D721Med (cell line): ENCODE measurements at places on chromosomes 12 and 14.

DNA sequence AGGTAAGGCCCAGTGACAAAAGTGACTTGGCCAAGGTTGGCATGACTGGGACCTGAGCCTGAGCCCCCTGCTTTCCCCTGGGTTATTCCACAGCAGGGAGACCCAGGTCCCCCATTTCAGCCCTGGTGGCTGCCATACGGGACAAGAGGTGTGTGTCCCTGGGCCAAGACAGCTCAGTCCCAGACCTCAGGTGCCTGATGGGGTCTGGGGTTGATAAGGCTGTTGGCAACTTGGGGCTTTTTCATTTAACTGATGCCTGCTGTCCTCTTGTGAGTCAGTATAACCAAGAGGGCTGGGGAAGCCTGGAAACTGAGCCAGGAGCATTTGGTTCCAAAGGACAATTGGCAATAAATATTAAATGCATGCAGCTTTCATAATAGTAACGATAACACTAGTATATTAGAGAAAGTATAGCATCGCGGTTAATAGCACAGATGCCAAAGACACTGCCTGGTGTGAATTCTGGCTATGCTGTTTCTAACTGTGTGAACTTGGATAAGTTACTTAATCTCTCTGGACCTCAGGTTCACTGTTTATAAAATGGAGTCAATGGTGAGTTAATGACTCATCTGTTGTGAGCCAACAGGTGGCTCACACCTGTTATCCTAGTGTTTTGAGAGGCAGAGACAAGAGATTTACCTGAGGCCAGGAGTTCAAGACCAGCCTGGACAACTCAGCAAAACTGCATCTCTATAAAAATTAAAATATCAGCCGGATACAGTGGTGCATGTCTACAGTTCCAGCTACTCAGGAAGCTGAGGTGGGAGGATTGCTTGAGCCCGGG lies 898 bp downstream of the SDSL start:
- no peak for DNase-seq

- DNase-seq = no peak
These were observed 233.6 kb upstream of the ARHGAP5 start for GRCh38 chr14:31843361-31844091.

- DNase-seq = no peak
These were observed 207.9 kb downstream of the SLC16A7 start for GRCh38 chr12:59803735-59804134.

- DNase-seq = no peak
These were observed 3.4 kb downstream of the CDK2AP1 start for GRCh38 chr12:123267991-123268843.

DNA sequence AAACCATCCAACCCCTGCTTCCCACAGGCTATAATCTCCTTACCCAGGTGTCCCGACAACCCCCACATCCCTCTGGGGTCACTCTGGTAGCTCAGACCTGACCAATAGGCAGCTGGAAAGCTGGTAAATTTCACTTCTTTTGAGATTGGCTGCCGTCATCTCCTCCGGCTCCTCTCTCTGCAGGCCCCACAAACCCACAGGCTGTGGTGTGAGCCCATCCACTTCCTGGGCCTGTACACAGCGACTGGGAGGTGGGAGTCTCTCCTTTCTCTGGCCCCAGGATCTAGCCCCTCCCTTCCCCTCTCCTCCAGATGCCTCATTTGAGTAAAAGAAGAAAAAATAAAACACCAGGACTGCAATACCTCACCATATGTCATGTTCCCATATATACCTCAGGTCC lies 709 bp downstream of the INHBC start:
- no peak for DNase-seq

- DNase-seq = no peak
These were observed 40.7 kb upstream of the MTERF2 start for GRCh38 chr12:107027636-107028053.

GRCh38 chr12:132133952-132134652 lies 10.0 kb downstream of the DDX51 start:
- no peak for DNase-seq

- no peak for DNase-seq
These were observed 101.9 kb downstream of the RIN3 start for GRCh38 chr14:92615451-92615850.

DNA sequence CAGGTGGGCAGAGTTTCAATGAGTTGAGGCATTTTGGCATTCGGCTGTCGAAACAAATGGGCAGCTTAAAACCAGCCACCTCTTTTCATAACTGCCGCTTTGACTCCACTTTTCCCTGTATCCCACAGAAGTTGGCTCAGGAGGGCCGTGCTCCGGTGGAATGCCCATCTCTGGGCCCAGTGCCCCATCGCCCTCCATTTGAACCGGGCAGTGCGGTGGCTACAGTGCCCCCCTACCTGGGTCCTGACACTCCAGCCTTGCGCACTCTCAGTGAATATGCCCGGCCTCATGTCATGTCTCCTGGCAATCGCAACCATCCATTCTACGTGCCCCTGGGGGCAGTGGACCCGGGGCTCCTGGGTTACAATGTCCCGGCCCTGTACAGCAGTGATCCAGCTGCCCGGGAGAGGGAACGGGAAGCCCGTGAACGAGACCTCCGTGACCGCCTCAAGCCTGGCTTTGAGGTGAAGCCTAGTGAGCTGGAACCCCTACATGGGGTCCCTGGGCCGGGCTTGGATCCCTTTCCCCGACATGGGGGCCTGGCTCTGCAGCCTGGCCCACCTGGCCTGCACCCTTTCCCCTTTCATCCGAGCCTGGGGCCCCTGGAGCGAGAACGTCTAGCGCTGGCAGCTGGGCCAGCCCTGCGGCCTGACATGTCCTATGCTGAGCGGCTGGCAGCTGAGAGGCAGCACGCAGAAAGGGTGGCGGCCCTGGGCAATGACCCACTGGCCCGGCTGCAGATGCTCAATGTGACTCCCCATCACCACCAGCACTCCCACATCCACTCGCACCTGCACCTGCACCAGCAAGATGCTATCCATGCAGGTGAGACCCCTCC lies 5.0 kb upstream of the RNU7-1 start:
- DNase-seq = no peak

- no peak for DNase-seq
These were observed 23.3 kb upstream of the GYS2 start for GRCh38 chr12:21627924-21628323.

- no peak for DNase-seq
These were observed 180.9 kb downstream of the CHST11 start for GRCh38 chr12:104637604-104638003.

- no peak for DNase-seq
These were observed 150.3 kb upstream of the PTPRQ start for GRCh38 chr12:80293759-80294158.

GRCh38 chr14:79136071-79137044 lies 966.2 kb downstream of the NRXN3 start:
- DNase-seq = no peak

- no peak for DNase-seq
These were observed 353.7 kb downstream of the LRIG3 start for GRCh38 chr12:58566599-58566998.

- DNase-seq = no peak
These were observed 16.7 kb downstream of the OSBPL8 start for GRCh38 chr12:76542908-76543307.

- DNase-seq = no peak
These were observed 151.0 kb upstream of the SRRM4 start for GRCh38 chr12:118830296-118830695.

GRCh38 chr12:85874031-85874461 lies at the start of gene NTS:
NTS (plus strand) TSS chr12:85874295; CDS start chr12:85874404, 109 bp downstream.
- no peak for DNase-seq

GRCh38 chr14:51582437-51582836 lies 69.3 kb upstream of the FRMD6 start:
- DNase-seq = no peak

GRCh38 chr12:113948151-113948914 lies 17.8 kb downstream of the RBM19 start:
- no peak for DNase-seq

- DNase-seq = no peak
These were observed 3.6 kb upstream of the VRK1 start for GRCh38 chr14:96793547-96793946.

DNA sequence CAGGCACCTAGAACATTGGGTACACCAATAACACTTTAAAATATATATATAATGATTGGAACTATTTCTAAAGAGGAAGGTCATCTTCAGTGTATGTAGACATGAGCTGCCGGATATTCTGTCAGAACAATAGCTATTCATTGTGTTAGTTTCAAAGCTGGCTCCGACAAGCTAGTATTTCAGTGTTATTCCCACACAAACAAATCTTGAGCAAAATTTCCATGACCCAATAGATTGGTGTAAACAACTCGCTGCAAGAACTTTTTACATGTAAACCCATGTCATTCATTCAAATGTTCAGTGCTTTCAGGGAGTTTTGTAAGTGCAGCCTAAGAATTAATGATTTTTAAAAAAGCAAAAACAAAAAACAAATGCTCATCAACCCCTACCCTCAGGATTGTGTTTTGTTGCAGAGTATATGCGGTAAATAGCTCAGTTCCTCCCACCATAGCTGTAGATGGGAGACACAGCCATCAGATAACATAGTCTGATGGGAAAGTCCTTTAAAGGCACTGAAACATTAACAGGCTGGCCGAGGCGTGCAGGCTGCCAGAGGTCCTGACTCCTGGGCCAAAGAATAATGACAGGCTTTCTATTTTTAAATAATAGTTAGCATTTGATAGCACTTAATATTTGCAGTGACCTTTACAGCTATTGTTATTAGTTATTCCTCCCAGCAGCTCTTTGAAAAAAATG lies 150.3 kb upstream of the ARHGAP5 start:
- DNase-seq = no peak

- no peak for DNase-seq
These were observed 20.8 kb downstream of the STX2 start for GRCh38 chr12:130818272-130818634.

GRCh38 chr12:22325218-22325617 lies 9.3 kb downstream of the ST8SIA1 start:
- no peak for DNase-seq

DNA sequence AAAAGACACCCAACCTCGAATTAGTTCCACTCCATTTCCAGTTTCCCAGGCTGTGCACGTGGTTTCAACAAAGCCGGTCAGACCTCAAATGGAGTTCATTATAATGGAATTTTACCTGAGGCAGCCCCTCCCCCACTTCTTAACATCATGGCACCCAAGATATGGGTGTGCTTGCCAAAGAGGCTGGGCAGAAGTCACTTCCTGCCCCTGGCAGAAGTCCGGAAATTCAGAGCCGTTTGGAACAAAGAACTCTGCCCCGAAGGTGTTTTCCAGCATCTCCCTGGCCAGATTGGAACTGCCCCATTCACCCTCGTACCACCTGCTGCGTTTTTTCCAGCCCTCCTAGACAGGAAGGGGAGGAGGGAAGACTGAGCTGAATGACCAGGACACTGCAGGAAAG lies 8.2 kb downstream of the VDR start:
- DNase-seq = no peak

- DNase-seq = no peak
These were observed 14.2 kb downstream of the ZNF641 start for GRCh38 chr12:48336564-48336963.

DNA sequence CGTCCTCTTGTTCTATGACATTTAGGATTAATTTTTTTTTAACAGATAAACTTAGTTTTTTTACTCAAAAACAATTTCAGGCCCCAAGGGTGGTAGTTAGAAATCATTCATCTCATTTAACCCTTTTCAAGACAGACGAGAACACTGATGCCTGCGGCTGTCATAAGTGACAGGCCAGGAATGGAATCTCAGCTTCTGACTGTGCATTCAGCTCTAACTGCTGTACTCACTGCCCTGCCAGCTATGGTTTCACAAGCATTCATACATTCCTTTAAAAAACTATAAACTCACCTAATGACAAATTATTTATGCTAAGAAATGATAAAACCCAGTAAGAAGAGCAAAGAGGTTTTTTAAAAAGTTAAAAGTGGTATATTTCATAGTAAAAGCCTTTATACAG lies 8.8 kb downstream of the DENND5B start:
- DNase-seq = no peak

DNA sequence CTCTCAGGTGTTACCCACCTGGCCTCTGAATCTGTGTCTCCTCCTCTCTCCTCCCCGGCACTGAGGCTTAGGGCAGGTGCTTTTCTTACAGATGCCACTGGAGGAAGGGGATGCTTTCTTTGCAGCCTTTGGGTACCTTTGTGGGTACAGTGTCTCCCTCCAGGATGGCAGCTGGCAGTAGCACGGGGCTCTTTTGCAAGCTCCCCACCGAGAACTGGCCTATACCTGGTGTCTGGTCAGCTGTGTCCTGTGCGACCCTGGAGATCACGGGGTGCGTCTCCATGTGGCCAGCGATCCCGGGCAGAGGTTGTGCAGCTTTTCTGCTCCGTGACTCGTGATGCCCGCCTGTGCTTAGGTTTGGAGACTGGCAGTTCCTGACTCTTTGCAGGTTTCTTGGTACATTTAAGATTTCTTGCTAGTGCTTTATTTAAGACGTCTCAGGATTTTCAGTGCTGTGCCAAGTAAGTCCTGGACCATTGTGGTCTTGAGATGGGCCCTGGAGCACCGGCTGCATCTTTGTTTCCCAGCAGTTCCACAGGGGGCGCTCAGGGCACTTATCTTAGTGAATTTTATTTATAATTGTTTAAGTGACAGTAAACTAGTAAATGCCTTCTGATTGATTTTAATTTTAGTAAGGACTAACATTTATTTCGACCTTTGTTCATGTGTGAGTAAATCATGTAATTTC lies 68.9 kb downstream of the DDX51 start:
- DNase-seq = no peak

- no peak for DNase-seq
These were observed 151.8 kb downstream of the KIF26A start for GRCh38 chr14:104290058-104290667.

DNA sequence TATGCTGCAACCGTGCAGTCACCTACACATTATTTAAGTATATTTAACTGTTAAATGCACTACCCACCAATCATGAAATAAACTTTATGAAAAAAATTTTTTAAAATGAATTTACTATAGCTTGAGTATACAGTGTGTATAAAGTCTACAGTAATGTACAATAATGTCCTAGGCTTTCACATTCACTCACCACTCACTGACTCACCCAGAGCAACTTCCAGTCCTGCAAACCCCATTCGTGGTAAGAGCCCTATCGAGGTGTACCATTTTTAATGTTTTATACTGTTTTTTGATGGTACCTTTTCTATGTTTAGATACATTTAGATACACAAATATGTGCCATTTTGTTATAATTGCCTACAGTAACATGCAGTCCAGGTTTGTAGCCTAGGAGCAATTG lies 48.1 kb downstream of the KLRG1 start:
- no peak for DNase-seq

DNA sequence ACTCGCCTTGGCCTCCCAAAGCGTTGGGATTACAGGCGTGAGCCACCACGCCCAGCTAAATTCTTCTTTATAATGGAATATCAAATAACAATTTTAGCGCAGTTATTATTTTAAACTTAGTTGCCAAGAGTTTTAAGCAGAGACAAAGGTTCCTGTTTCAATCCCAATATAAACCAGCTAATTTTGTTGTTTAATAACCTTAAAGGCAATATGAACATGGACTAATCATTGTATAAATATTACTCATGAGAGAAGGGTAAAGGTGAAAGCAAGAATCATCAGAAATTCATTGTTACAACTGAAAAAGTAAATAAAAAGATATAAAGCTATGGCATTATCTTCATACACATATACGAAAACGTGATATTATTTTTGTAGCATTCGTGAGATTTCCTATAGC lies 8.2 kb downstream of the DTD2 start:
- no peak for DNase-seq
